ENCODE measurements at places on chromosomes 1 and 21.

GRCh38 chr21:21151231-21151630 is 153.0 kb downstream of the NCAM2 start:
- DNase-seq, result no peak

GRCh38 chr1:59520827-59521418 is 224.0 kb downstream of the FGGY start:
- DNase-seq, result no peak

DNA sequence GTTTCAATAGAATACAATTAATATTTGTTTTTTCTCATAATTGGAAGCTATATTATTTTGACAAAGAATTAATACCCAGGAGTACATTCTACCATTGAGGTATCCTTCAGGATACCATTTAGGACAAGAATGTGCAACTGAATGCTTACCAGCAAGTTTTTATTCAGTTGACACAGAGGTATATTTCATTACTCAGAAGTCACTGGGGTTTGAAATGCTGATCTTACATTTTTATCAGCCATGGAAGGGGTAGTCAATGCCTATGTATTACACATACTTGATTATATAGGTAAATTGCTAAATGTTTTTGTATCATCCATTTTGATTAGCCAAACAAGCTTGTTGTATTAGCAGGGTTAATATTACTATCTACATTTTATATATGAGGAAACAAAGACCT is 48.0 kb downstream of the C1orf87 start:
- DNase-seq, result no peak

- DNase-seq, result no peak
Measured at GRCh38 chr1:201013031-201013485, 10.5 kb downstream of the KIF21B start.

- DNase-seq, result no peak
Measured at GRCh38 chr1:226717256-226717909, 21.7 kb downstream of the ITPKB start.

DNA sequence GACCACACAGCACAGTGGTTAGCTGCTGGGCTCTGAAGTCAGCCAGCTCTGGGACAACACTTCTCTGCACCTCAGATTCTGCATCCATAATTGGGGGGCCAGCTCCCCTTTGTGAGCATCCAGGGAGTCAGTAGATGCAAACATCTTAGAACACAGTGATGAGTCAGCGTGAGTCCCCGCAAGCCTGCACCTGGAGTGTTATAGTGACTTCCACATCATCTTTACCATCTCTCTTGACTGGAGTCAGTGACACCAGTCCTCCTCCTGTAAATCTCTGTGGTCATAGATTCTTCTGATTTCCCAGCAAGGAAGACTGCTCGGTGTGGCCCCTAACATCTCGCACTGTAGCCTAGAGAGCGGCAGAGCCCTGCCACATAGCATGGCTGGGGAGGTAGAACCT is 13.9 kb upstream of the EDN2 start:
- DNase-seq, result no peak

DNA sequence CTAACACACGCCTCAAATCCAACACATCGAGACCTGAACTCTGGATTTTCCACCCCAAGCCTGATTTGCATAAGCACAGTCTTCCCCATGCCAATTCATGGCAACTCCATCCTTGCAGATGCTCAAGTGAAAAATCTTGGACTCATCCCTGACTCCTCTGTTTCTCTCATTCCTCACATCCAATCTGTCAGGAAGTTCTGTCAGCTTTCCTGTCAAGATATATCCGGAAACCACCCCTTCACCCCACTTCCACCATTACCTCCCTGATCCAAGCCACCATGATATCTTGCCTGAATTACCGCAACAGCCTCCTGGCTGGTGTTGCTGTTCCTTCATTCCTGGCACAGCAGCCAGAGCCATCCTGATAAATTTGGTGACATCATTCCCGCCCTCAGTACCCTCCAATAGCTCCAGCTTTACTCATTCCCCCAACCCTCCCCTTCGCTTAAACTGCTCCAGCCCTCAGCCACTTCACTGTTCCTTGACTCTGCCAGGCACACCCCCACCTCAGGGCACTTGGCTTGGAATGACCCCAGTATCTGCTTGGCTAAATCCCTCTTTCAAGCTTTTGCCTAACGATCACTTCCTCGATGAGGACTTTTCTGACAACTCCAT is 17.4 kb downstream of the TCEA3 start:
- DNase-seq, result no peak

DNA sequence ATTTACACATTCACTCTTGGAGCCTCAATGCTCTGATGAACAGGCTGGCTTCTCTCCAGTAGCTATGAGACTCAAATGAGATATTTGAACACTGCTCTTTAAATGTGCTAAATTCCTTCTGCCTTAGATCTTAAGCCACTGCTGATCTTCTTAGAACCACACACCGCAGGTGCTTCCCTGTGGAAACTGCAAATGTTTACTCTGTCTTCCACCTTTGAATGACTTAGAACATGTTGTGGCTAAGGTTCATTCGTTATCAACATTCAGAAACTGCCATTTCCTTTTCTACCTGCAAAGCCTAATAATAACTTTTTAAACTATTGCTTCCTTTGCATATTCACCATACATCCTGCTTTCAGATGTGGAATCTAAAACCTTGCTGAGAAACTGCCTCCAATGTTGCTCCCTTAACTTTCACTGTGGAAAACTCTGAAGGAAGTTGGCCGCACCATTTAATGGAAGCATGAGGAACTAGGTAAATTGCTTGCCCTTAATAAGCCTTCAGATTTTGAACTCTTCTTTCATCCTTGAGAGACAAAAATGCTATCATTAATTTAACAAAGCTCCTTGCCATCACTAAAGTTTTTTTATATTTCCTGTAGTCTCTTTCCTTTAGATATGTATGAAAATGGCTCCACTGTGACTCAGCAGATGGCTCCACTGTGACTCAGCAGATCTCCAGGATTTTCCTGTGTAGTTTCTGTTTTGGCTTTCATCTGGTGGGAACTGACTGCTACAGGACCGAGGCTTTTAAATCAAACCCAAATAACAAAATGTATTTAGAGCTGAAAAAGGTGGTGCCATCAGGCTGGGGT is 143.8 kb downstream of the TNFSF18 start:
- DNase-seq, result no peak

- DNase-seq, result no peak
Measured at GRCh38 chr1:10730985-10731384, 65.5 kb downstream of the CASZ1 start.

DNA sequence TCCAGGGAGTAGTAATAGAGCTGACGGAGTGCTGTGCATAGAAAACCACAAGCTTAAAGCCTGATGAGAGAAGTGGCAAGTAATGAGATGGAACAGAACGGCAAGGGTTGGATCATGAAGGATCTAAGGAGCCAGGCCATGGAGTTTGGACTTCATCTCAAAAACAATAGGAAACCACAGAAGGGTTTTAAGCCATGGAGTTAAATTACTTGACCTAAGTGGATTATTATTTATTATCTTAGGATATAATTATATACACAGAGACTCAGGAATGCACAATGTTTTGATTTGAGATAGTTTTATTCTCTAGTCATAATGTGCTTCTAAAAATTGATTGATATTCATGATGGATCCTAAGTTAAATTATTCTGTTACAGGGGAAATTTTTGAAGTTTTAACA is 242.4 kb downstream of the PLPP3 start:
- DNase-seq, result no peak

DNA sequence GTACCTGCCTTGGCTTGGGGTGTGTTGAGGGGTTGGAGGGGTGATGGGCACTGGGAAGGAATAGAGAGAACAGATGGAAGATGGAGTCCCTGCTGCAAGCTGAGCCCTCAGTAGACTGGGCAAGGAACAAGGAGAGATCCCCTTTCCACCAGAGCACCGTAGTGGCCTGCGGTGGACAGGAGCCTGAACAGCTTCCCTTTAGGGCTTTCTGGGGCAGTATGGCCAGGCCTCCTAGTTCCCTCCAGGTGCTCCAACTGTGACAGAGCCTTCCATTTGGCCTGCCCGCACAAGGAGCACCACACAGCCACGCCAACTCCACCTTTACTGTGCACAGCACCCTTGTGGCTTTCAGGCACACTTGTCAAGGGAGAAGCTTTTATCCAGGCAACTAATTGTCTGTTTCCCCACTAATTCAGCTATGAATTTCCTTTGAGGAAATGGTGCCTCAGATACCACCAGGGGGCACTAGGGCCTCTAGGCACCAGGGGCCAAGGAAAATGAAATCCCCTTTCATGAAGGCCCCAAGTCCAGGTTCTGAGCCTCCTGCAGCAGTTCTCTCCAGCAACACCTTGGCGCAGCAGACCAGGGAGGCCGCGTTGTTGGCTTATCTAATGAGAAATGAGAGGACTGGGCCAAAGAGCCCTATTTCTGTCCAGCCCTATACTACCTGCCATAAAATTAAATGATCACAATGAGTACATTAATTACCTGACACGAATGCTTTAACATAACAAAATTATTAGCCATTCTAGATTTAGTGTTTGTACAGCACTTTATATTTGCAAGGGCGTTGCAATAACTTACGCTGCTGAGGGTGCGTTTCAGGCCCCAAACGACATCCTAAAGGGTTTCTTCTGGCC is 23.1 kb upstream of the ERI3 start:
- peak; percentile 32 for DNase-seq

GRCh38 chr1:43363283-43363934 is 4.4 kb downstream of the ELOVL1 start:
- no peak for DNase-seq

- DNase-seq, result no peak
Measured at GRCh38 chr1:225849925-225850324, 32.3 kb downstream of the TMEM63A start.

GRCh38 chr1:246508897-246509688 is 2.0 kb upstream of the SMYD3 start:
- no peak for DNase-seq

GRCh38 chr1:39046613-39047210 is 20.6 kb downstream of the NDUFS5 start:
- DNase-seq, result no peak
